HCT116 (cell line): ENCODE measurements at places on chromosomes 11 and 22.

DNA sequence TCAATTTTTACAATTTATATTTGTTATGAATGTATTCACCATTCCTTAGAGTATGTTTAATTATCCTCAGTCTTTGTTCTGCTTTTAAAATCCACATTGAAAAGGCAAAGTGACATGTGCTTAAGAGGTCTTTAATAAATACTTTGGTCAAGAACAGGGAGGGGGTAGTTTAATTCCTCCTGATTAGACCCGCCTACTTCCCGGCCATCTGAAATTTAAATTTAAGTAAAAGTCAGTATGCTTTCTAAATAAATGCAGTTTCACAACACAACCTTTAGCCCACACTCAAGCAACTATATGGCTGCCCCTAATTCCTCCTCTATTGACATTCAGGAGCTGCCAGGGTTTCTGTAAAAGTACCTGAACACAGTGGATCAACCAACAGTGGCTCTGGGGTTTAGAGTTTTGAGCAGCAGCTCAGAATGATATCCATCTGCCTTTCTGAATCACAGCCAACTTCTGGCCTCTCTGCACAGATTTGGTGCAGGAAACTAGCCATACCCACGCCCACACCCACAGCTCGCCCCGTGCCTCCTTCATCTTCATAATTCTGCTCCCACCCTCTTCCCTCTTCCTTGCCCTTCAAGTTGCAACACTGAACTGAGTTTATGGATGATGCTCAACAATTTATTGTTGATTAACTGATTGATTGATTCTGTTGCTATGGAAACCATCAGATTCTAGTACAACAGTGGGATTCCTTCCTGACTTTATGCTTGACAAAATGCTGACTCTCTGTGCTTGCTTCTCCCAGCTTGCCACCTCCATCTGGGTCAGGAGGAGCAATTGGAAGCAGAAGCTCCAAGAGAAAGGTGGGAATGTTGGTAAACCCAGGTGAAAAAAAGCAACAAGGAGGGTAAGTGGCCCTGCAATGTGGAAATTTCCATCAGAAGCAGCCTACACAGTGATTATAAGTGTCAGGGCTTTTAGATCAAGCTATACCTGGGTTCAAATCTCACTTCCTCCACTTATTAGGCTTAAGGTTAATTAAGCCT is 70.8 kb downstream of the PANX1 start:
- DNase-seq, result no peak

DNA sequence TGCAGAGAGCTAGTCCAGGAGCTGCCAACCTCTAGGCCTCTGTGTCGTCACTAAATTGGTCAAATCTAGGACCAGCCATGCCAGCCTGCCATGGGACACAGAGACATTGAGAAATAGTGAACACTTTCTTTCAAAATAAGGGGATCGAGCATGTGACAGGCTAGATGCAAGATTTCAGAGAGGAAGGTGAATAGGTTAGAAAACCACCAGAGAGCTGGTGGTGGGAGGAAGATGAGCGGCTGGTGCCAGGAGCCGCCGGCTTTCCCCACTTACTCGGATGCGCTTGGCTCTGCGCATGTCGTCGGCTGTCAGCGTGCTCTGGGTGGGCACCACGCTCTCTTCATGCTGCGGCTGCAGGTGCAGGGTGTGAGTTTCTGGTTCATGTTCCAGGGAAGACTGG is 35.4 kb upstream of the NFRKB start:
- no peak for DNase-seq

DNA sequence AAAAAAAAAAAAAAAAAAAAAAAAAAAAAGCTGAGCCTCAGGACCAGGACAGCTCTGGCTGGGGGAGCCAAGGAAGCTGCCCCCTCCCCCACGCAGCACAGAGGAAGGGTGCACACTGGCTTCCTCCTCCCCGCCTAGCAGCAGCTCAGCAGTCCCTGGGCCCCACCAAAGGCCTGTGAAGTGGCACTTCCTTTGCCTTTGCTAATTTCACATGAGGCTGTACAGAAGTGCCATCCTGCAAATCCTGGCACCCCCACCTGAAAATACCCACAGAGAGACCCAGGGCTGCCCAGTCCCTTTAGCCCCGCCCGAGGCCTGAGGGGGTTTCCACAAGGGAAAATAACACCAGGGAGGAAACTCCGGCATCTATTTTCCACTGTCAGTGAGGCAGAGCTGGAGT is 3.9 kb downstream of the RHOG start:
- DNase-seq, result no peak

- no peak for DNase-seq
Measured at GRCh38 chr22:27512283-27512761, 289.2 kb downstream of the MN1 start.

DNA sequence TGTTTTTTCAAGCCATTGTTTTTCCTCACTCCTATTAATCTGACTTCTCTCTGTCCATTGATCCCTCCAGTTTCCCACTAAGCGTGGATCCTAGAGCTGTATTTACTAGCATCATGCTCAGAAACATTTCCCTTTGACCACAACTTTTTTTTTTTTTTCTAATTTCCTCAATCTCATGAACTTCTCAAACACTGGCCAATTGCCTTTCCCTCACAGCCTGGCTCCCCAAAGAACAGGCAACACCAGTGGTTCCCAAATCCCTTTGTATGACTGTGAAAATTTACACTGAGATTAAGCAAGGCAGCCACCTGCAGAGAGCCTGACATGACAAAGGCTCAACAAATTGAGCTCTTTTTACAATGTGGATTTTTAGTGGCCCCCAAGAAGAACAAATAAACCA is 1.4 kb upstream of the TPP1 start:
- no peak for DNase-seq

DNA sequence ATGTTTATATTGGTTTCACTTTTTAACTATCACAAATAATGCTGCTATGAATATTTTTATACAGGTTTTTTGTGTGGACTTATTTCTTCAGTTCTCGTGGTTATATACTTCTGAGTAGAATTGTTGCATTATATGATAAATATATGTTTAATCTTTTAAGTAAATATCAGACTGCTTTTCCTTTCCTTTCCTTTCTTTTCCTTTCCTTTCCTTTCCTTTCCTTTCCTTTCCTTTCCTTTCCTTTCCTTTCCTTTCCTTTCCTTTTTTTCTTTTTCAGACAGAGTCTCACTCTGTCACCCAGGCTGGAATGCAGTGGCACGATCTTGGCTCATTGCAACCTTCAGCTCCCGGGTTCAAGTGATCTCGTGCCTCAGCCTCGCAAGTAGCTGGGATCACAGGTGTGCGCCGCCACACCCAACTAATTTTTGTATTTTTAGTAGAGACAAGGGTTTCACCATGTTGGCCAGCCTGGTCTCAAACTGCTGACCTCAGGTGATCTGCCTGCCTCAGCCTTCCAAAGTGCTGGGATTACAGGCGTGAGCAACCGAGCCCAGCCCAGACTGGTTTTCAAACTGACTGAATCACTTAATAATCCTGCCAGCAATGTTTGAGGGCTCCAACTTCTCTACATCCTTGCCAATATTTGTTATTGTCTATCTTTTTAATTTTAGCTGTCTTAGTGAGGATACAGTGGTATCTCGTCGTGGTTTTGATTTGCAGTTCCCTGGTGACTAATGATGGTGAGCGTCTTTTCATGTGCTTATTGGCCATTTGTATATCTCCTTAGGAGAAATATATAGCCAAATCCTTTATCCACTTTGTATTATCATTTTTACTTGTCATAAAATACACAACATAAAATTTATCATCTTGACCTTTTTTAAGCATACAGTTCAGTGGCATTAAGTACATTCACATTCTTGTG is 21.9 kb downstream of the HTR3B start:
- no peak for DNase-seq

- DNase-seq, result peak; percentile 6
Measured at GRCh38 chr22:24466716-24467328, 28.3 kb upstream of the UPB1 start.

GRCh38 chr11:62627713-62628112 is 5.9 kb upstream of the B3GAT3 start:
- no peak for DNase-seq

DNA sequence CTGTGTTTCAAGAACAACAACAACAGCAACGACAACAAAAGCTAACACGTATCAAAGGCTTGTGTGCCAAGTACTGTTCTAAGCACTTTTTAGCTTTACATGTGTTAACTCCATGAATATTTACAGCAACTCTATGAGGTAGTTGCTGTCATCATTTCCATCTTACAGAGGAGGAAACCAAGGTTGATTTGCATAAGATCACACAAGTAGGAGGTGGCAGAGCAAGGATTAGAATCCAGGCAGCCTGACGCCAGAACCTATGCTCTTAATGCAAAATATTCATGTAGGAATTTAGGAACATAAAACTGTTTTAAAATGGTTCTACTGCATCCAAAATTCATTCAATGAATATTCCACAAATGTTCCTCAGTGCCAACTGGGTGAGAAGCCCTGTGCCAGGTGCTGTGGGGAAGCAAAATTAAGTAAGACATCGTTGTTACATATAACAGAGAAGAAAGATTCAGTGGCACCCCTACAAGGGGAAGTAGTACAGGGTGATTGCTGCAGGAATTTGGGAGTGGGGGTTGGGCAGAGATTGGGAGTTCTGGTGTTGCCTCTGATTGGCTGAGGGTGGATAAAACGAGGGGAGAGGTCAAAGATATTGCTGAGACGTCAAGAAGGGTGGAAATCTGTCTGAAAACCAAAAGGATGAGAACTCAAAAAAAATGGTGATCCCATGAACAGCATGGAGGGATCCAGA is 86.1 kb upstream of the ARHGAP20 start:
- DNase-seq, result no peak

GRCh38 chr22:22061085-22062077 is 78.8 kb upstream of the TOP3B start:
- DNase-seq, result peak; percentile 8

DNA sequence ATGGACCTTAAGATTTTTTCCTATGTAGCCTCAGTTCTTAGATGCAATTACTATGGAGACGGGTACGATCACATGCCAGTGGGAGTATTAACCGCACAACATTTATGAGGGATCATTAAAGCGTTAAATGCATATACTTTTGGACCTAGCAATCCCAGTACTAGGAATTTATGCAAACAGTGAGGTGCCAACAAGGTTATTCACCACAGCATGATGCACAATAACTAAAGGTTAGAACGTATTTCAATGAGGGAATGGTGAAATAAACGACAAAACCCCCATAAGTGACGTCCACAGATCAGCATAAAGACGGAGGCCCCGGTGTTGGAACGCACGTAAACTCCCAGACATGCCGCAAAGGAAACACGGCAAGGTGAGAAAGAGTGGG is 539 bp downstream of the SIRT3 start:
- DNase-seq, result no peak

- no peak for DNase-seq
Measured at GRCh38 chr11:120608760-120609211, 97.2 kb downstream of the GRIK4 start.

GRCh38 chr11:494761-495536 is 12.1 kb downstream of the RNH1 start:
- DNase-seq, result no peak

GRCh38 chr22:24244144-24244787 is 616 bp downstream of the GGT5 start:
- no peak for DNase-seq

GRCh38 chr11:76656571-76657081 is 13.9 kb downstream of the LRRC32 start:
- no peak for DNase-seq

GRCh38 chr11:503179-503981 is 3.7 kb downstream of the RNH1 start:
- no peak for DNase-seq
